ENCODE measurements at places on chromosomes 12 and 14.

GRCh38 chr14:104425171-104425681, 154.3 kb upstream of the C14orf180 start:
- no peak for DNase-seq

DNA sequence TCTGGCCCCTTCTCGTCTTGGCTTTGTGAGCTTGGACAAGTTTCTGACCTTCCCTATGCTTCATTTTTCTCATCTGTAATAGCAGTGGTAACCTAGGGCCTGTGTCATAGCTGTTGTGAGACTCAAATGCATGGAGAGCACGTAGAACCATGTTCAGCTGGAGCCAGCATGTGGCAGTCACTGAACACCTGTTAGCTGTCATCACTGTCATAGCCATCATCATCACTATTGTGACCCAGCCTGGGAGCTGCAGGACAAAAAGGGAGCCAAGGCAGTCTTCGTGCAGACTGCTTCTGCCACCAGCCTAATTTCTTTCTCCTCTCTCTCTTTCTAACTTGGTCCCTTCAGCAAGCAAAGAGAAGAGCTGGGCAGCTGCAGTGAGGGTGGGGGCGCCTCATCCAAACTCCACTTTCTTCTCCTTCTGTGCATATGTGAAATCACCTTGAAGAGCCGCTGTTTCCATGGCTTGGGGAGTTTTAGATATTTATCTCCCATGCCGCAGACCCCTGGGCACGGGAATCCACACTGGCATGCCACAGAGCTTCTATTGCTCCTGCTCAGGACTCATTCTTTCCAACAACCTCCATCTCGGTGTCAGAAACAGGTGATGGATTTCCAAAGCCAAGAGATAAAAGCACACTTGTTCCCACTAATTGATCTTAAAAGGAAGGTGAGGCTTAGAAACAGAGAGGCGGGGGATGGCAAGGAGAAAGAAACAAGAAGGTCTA, 87.0 kb downstream of the SRRM4 start:
- no peak for DNase-seq

DNA sequence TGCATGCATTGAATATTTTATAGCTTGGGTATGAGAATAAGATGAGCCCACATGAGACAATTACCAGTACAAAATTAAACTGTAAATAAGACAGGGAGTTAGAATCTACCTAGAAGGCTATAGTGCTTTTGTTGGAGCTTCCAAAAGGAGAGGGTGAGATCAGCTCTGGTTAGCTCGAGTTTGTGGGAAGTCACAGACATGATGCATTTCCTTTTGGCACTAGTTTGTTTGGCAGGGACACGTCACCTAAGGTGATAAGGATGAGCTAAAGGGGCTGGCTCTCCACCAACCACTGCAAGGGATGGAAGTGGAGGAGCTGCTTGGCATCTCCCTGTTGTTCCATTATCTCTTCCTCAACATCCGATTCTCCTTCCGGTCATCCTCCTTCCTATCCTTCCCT, 48.5 kb upstream of the CPM start:
- no peak for DNase-seq

GRCh38 chr12:74598819-74599218, 61.2 kb downstream of the ATXN7L3B start:
- no peak for DNase-seq

- no peak for DNase-seq
These were observed at the start of the genes FOXA1 and TTC6 for GRCh38 chr14:37594971-37595808. Gene FOXA1 (minus strand): TSS chr14:37595249. CDS start chr14:37594972, 277 bp downstream. Gene TTC6 (plus strand): TSS chr14:37595629. CDS start chr14:37622065, 26,436 bp downstream.

DNA sequence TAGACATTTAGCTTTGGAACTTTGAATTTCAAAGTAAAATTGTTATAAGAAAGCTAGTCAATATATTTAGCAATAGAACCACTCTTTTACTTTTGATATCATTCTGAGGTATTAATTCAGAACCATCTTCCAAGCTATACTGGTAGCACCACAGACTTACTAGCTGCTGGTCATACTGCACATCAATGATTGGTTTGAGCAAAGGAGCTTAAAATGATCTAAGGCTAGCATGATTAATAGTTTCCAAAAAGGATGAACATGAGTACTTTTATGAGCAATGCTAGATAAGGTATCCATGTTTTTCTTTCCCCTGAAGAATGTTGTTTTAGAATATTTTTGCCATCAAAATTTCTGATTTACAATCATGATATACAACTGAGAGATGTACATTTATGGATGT, 17.2 kb downstream of the CNIH1 start:
- no peak for DNase-seq

Measured in activated naive CD8-positive, alpha-beta T cell treated with anti-CD3 and anti-CD28 coated beads for 36 hours (primary cell).